ENCODE measurements at places on chromosomes 4 and X. TPM values are rescaled to one million over a fixed set of nuclear protein-coding genes. Genes with fewer than 3 reads are reported as not detected.

ADH1C gene
- polyA plus RNA-seq = 61.3 TPM

ARR3 gene
- not detected for polyA plus RNA-seq

SOD3 gene
- polyA plus RNA-seq = 30.0 TPM

MAGEA10 gene
- not detected for polyA plus RNA-seq

CXXC4 gene
- polyA plus RNA-seq = 0.92 TPM

MAGEB18 gene
- polyA plus RNA-seq = not detected

SOWAHD gene
- polyA plus RNA-seq = 2.0 TPM

GLRA3 gene
- not detected for polyA plus RNA-seq

APBB2 gene
- 9.2 TPM for polyA plus RNA-seq

- H3K4me1 ChIP-seq = no peaks in the 10 kb centered on the region
- H3K4me3 ChIP-seq = no peak overlapping the region
- H3K36me3 ChIP-seq = no peaks in the 10 kb centered on the region
- no peak overlapping the region for H3K27ac ChIP-seq
- DNase-seq = no peak
- no peaks in the 10 kb centered on the region for H3K27me3 ChIP-seq
Measured at GRCh38 chrX:41603596-41603995, 85.2 kb upstream of the GPR34 start.

DNA sequence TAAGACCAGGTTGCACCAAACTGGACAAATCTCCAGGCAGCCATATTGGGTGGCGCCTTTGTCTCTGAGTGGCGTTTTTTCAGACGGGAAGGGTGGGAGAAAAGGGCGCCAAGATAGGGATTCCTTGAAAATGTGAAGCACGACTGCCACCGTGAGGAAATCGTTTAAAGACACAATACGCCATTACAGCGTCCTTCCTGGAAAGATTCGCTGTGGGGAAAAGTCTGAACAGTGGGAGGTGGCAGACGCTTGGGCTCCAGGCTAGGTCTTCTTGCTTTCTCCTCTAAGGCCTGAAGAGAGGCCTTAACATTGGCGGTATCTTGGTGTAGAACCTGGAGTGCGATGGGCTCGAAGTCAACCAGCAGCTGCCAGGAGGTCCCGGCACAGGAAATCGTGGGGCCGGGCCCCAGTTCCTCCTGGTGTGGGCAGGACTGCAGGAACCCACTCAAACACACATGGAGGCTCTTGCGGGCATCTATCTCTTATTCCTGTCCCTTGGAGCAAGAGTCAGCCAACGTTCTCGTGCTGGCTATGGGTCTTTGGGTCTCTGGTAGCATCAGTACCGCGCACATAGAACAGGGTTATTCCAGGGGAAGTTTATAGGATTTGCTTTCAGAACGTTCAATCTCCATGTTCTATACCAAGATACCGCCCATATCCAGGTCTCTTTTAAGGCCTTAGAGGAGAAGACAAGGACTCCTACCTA, 208.8 kb downstream of the OR13H1 start:
- H3K27me3 ChIP-seq = no peaks in the 10 kb centered on the region
- H3K4me3 ChIP-seq = no peak overlapping the region
- no peaks in the 10 kb centered on the region for H3K4me1 ChIP-seq
- no peaks in the 10 kb centered on the region for H3K36me3 ChIP-seq
- H3K27ac ChIP-seq = no peak overlapping the region

DNA sequence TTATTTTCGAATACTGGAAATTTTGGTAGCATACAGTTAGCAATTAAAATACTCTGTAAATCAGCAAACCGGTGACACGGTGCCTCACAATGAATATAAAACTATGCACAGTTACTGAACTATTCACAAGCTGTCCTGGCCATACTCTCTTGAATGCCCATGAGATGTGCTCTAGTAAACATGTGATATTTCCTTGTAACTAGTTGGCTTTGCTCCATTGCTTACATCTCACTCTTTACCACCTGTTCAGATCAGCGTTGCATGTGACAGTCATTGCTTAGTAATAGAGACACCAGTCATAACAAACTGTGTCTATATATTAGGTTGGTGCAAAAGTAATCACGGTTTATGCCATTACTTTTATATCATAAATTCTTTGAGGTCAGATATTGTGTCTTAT, 897.9 kb upstream of the FTHL17 start:
- H3K4me3 ChIP-seq = no peak overlapping the region
- no peak overlapping the region for H3K27ac ChIP-seq
- H3K36me3 ChIP-seq = no peaks in the 10 kb centered on the region

- no peaks in the 10 kb centered on the region for H3K36me3 ChIP-seq
- no peaks in the 10 kb centered on the region for H3K4me1 ChIP-seq
- H3K27ac ChIP-seq = no peak overlapping the region
- DNase-seq = peak; percentile 83
- H3K27me3 ChIP-seq = no peaks in the 10 kb centered on the region
Measured at GRCh38 chr4:13656569-13657405, 29.3 kb upstream of the BOD1L1 start.

- no peak overlapping the region for H3K4me3 ChIP-seq
- H3K27ac ChIP-seq = no peak overlapping the region
- no peaks in the 10 kb centered on the region for H3K36me3 ChIP-seq
- no peaks in the 10 kb centered on the region for H3K27me3 ChIP-seq
- no peak for DNase-seq
Measured at GRCh38 chr4:109164011-109164410, 138.4 kb downstream of the COL25A1 start.

- H3K4me1 ChIP-seq = peaks cover 4% of the 10 kb centered on the region
- H3K36me3 ChIP-seq = no peaks in the 10 kb centered on the region
Measured at GRCh38 chr4:89889289-89889688, 5.4 kb upstream of the MMRN1 start.

DNA sequence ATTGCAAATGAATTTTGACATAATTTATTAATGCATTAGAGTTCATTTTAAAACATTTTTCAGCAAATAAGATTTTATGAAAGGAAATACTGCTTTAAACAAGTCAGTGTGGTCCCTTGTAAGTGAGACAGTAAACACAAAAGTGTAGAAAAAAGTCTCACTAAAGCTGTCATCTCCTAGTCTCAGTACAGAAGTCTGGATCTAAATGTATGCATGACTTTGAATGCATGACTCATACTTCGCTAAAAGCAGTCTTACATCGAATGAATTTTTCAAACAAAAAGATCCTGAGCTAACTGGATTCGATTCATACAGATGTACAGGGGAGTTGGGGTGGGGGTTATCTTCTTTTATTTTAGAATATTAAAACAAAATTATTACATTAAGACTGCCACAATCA, 207.4 kb upstream of the VCX start:
- DNase-seq = no peak
- no peak overlapping the region for H3K4me3 ChIP-seq
- no peaks in the 10 kb centered on the region for H3K4me1 ChIP-seq
- no peaks in the 10 kb centered on the region for H3K27me3 ChIP-seq

GRCh38 chr4:87007528-87008446, 73.0 kb downstream of the AFF1 start:
- H3K4me1 ChIP-seq = peaks cover 10% of the 10 kb centered on the region
- H3K27ac ChIP-seq = peak overlapping the region; percentile 96
- peak overlapping the region; percentile 80 for H3K4me3 ChIP-seq
- H3K36me3 ChIP-seq = no peaks in the 10 kb centered on the region
- peak; percentile 78 for DNase-seq

GRCh38 chr4:117550085-117550484, 464.7 kb upstream of the TRAM1L1 start:
- H3K36me3 ChIP-seq = no peaks in the 10 kb centered on the region
- H3K27me3 ChIP-seq = no peaks in the 10 kb centered on the region
- DNase-seq = peak; percentile 2
- no peak overlapping the region for H3K4me3 ChIP-seq
- H3K27ac ChIP-seq = no peak overlapping the region

- H3K4me3 ChIP-seq = no peak overlapping the region
- no peaks in the 10 kb centered on the region for H3K36me3 ChIP-seq
- no peaks in the 10 kb centered on the region for H3K27me3 ChIP-seq
Measured at GRCh38 chrX:97060020-97060419, 176.3 kb downstream of the RPA4 start.

DNA sequence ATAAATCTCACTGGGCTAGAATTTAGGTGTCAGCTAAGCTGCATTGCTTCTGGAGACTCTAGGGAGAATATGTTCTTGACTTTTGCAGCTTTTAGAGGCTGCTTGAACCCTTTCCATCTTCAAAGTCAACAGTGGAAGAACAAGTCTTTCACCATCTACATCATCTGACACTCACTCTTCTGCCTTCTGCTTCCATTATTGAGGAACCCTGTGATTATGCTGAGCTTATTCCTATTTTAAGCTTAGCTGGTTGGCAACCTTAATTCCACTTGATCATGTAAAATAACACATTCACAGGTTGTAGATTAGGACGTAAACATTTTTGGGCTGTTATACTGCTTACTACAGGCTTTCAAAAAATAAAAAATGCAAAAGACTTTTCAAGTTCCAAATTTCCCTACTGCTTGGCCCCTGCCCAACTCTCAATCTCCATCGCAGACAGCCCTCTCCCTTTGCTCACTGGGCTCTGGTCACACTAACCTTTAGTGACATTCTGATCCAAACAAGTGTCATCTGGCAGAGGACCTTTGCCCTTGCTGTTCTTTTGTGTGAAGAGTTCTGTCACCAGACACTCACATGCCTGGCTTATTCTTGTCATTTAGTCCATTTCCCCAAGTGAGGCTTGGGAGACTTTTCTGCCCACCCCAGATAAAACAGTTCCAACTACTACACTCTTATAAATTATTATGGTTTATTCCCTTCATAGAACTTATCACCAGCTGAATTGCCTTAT, 1056.0 kb downstream of the STIM2 start:
- H3K4me3 ChIP-seq = no peak overlapping the region
- H3K27me3 ChIP-seq = no peaks in the 10 kb centered on the region
- no peaks in the 10 kb centered on the region for H3K36me3 ChIP-seq
- no peaks in the 10 kb centered on the region for H3K4me1 ChIP-seq
- H3K27ac ChIP-seq = no peak overlapping the region
- peak; percentile 19 for DNase-seq

DNA sequence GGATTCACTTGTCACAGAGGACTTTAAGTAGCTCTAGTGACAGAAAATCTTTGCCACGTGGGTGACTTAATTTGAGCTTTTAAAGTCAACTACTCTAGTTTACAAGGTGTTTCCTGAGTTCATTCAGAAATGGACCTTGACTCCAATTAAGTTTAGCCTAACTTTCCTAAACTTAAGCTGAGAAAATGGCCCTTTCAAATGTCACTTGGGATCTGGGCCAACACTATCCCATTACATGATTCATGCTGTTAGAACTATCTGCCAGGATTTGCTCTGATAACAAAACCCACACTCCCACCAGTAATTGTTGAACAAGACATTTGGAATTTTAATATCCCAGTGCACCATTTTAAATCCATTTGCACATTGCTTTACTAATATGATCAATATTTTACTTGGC, 40.8 kb downstream of the C4orf46 start:
- H3K4me3 ChIP-seq = no peak overlapping the region
- no peaks in the 10 kb centered on the region for H3K27me3 ChIP-seq
- no peak overlapping the region for H3K27ac ChIP-seq

GRCh38 chr4:105068516-105068915, 78.2 kb upstream of the TET2 start:
- no peak overlapping the region for H3K4me3 ChIP-seq
- H3K36me3 ChIP-seq = no peaks in the 10 kb centered on the region
- no peak for DNase-seq

- DNase-seq = no peak
- peaks cover 3% of the 10 kb centered on the region for H3K27me3 ChIP-seq
- no peak overlapping the region for H3K27ac ChIP-seq
- no peak overlapping the region for H3K4me3 ChIP-seq
Measured at GRCh38 chrX:103517246-103517645, 2.0 kb downstream of the RAB40A start.

DNA sequence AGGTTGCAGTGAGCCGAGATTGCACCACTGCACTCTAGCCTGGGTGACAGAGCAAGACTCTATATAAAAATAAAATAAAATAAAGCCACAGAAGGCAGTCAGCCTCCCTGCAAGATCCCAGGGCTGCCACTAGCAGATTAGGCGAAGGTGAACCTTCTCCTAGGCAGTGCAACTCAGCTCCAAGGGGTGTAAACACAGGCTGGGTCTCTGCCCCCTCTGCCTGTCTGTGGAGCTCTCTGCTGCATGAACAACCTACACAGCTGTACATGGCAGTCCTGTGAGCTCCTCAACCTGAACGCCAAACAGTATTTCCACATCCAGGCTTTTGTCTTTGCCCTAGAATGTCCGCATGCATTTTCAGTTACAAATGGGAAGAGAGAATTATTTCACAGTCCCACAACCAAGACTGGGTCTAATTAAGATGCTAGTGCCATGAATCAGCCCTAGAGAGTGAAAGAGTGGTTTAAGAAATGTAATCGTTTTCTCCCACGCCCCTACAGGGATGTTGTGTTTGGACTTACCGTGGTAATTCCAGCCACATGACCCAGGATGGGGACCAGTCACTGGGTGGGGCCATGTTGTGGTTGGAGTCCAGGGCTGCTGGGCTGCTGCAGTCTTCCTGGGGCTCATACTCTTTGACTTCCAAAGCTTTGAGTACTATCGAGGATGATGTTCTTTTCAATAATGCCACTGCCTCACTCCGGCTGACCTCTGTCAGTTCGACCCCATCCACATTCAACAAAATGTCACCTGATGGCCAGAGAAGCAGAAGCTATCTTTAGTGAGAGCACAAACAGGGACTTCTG, 99.0 kb downstream of the FIP1L1 start:
- no peak overlapping the region for H3K27ac ChIP-seq
- no peak overlapping the region for H3K4me3 ChIP-seq
- no peaks in the 10 kb centered on the region for H3K4me1 ChIP-seq

- no peaks in the 10 kb centered on the region for H3K27me3 ChIP-seq
- peak; percentile 32 for DNase-seq
Measured at GRCh38 chr4:119490335-119490734, 138.3 kb downstream of the PDE5A start.

GRCh38 chrX:69231903-69232302, 66.7 kb upstream of the PJA1 start:
- no peak overlapping the region for H3K27ac ChIP-seq
- H3K4me3 ChIP-seq = no peak overlapping the region
- no peaks in the 10 kb centered on the region for H3K4me1 ChIP-seq
- no peak for DNase-seq

DNA sequence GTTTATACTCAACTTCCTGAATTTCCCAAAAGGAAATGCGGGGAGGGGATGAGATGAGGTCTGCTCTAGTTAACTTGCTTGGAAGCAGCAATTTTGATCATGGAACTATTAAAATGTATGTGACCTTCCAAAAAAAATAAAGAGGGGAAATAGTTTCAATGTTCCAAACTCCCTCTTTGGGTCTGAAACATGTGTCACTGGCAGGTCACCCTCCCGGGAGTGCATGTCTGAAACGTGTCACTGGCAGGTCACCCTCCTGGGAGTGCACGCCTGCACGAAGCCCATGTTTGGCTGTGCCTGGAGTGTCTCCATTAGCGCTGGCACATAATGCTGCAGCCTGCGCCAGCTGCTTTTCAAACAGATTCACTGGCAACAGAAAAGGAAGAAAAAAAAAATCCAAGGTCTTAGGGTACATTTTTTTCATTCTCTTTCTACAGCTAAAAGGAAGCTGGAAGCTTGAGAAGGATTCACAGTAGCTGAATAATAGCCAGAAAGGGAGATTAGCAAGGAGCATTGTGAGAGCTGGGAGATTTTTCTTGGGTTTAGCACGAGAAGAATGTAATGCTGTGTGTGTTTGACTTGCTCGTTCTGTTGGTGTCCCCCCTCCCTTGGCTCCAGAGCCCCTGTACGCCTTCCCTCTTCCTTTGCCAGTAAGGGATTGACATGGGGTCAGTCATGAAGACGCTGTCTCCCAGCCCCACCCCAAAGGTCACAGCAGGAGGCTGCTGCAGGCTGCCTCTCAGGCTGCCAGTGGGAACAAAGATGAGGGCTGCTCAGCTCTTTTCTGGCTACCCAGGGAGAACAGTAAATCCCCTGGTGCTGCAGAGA, 39.2 kb upstream of the TLR3 start:
- H3K27me3 ChIP-seq = no peaks in the 10 kb centered on the region
- H3K27ac ChIP-seq = peak overlapping the region; percentile 81
- peak; percentile 92 for DNase-seq

- no peak for DNase-seq
- H3K36me3 ChIP-seq = no peaks in the 10 kb centered on the region
- no peaks in the 10 kb centered on the region for H3K4me1 ChIP-seq
- H3K27ac ChIP-seq = no peak overlapping the region
- no peaks in the 10 kb centered on the region for H3K27me3 ChIP-seq
Measured at GRCh38 chrX:116726806-116727205, 264.0 kb upstream of the CT83 start.
